ENCODE measurements at places on chromosomes 4 and X. TPM values are rescaled to one million over a fixed set of nuclear protein-coding genes. Genes with fewer than 3 reads are reported as not detected.

GRCh38 chr4:24519649-24520048 is 64.7 kb downstream of the DHX15 start:
- no peak for DNase-seq

GRCh38 chrX:88438209-88438608 is 308.8 kb upstream of the CPXCR1 start:
- DNase-seq, result no peak

GRCh38 chr4:7734651-7735260 is 204.9 kb downstream of the AFAP1 start:
- no peak for DNase-seq

DNA sequence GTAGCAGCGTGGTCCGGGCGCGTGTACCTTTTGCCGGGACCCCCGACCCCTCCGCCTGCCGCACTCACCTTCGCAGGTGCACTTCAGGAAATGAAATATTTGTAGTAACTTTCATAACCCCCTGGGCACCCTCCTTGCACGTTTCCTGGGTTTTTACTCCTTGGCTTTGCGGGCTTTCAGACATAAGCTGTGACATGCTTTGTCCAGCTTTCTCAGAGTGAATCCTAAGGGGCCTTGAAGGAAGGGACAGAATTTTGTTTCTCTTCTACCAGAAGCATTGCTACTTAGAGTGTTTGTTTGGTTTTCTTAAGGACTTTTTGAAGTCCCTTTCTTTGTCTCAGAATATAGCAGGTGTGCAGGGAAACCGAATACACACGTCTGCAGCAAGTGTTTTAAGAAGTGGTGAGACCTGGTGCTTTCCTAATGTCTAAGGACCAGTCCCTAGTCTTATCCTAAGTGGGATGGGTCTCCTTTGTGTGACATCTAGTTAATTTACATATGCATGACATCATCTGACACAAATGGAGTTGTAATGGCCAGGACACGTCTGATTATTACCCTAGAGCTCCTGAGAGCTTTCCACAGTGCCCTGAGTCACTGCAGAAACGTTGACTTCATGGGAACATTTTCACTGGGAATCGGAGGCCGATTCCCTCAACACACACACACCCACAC is 1.3 kb downstream of the FAM149A start:
- no peak for DNase-seq

DNA sequence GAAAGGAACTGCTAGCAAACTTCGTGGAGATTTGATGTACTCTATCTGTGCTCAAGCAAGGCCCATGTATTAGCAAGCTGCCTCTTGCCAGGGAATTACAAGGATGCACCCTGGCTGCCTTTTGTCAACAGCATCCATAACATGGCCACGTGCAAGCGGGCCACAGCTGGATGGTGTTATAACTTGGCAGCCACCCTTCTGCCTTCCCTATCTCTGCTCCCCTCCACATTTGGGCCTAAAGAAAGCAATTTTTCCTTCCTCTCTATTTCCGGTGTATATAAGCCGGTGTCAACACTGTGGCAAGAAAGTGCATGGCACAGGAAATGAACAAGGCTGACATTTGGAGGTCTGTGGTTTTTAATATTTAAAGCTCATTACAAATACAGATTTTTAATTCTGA is 94.8 kb downstream of the CLNK start:
- no peak for DNase-seq

- DNase-seq, result no peak
Measured at GRCh38 chr4:142419712-142420111, 426.4 kb downstream of the INPP4B start.

- no peak for DNase-seq
Measured at GRCh38 chr4:21083413-21083812, 383.2 kb downstream of the PACRGL start.

- DNase-seq, result no peak
Measured at GRCh38 chr4:86233681-86234080, 126.2 kb downstream of the MAPK10 start.

DNA sequence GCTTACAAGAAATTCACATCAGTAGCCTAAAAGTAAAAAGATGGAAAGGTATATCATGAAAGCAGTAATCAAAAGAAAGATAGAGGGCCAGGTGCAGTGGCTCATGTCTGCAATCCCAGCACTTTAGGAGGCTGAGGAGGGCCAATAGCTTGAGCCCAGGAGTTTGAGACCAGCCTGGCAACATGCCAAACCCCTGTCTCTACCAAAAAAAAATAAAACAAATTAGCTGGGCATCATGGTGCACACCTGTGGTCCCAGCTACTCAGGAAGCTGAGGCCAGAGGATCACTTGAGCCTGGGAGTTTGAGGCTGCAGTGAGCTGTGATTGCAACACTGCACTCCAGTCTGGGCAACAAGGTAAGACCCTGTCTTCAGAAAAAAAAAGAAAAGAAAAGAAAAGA is 55.5 kb downstream of the GSPT2 start:
- DNase-seq, result no peak

DNA sequence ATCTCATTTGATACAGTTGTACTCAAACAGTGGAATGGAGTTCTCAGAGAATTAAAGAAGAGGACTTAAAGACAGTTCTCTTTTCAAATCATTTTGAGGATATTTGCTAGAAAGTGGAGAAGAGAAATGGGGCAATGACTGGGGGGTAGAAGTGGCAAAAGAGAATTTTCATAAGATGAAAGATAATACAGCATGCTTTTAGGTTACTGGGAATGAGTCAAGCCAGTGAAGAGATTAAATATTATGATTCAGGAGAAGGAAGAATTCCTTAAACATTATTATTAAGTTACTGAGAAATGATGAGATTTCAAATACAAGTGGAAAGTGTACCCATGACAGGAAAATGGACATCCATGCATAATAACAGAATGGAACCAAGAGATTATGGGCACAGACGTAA is 219.0 kb upstream of the DKK2 start:
- DNase-seq, result no peak

FOXR2 gene
- not detected for total RNA-seq

UGT8 gene
- total RNA-seq, result not detected

Measured in right atrium auricular region (tissue), 2 donors.